ENCODE measurements at places on chromosomes 11 and 22. TPM values are rescaled to one million over a fixed set of nuclear protein-coding genes. Genes with fewer than 3 reads are reported as not detected.

TMEM218 gene
- 21.1 TPM for total RNA-seq

- no peak for DNase-seq
Measured at GRCh38 chr11:2401436-2401984, 960 bp downstream of the TSSC4 start.

- DNase-seq, result no peak
Measured at GRCh38 chr11:57202281-57202680, 20.5 kb downstream of the LRRC55 start.

GRCh38 chr11:78295991-78296930 is 107.5 kb downstream of the USP35 start:
- DNase-seq, result no peak

DNA sequence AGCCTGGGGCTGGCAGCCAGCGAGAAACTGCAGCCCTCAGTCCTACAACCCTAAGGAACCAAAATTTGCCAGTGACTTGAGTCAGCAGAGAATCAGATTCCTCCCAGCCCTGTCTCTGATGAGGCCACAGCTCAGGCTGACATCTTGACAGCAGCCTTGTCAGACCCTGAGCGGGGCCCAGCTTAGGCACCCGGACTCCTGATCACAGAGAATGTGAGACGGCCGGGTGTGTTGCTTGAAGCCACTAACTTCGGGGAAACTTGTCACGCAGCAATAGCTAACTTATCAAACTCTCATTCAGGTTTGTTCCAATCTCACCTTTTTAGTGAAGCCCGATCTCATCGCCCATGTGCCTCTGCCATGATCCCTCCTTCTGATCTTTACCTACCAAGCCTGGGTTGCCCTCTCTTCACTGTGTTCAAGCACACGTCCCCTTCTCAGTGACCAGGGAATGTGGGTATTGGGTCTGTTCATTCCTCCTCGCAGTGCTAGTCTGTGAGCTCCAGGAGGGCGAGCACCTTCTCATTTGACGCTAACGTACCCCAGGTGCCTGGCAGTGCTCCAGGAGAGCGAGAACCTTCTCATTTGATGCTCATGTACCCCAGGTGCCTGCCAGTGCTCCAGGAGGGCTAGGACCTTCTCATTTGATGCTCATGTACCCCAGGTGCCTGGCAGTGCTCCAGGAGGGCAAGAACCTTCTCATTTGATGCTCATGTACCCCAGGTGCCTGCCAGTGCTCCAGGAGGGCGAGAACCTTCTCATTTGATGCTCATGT is 280.7 kb downstream of the BRD1 start:
- no peak for DNase-seq

GRCh38 chr11:32137263-32137662 is 46.4 kb downstream of the RCN1 start:
- peak; percentile 80 for DNase-seq

All from MCF 10A (cell line).